Left renal pelvis (tissue), 4 donors: ENCODE measurements at places on chromosomes 11 and 22. TPM values are rescaled to one million over a fixed set of nuclear protein-coding genes. Genes with fewer than 3 reads are reported as not detected.

GRCh38 chr11:122030286-122030685 lies 85.7 kb downstream of the BLID start:
- DNase-seq = no peak

GRCh38 chr22:26442086-26442756 lies 13.2 kb downstream of the ASPHD2 start:
- no peak for DNase-seq

DNA sequence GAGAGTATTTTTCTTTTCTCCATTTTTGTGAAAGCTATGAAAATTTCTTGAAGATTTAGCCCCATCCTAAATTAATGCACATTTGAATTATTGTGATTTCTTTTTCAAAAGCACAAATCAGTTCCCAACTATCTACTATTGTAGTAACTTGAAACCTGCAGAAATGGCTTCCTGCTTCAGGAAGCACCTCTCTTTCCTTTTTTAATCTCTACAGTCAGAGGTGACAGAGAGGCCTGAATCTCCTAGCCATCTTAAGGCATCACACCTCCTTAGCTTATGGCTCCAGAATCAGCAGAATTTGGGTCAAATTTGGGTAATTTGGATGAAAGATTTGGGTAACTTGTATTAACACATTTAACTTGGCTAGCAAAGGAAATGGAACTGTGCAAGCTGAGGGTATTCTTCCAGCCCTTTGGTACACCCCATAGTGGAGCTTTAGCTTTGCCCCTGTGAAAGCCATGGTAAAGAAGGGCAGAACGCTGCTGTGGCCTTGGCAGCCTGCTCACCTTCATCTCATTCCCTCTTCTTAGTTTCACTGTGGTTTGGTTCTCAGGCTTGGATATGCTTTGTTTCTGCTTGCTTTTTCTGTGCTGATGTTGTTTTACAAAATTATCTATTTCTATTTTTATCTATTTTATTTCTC lies 16.2 kb downstream of the TBCEL start:
- DNase-seq = no peak

- no peak for DNase-seq
Observed at GRCh38 chr11:61955422-61956135, 5.4 kb downstream of the BEST1 start.

DNA sequence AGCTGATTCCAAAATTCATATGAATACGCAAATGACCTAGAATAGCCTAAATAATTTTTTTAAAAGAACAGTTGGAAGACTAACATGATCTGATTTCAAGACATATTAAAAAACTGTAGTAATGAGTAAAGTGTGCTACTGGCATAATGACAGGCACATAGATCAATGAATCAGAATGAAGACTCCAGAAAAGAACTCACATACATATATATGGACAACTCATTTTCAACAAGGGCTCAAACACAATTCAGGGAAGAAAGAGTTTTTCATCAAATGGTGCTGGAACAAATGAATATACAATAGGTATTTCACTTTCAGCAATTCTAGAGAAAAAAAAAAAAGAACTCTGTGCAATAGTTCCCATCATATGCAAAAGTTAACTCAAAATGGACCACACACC lies 33.7 kb downstream of the BTBD10 start:
- DNase-seq = no peak

DNA sequence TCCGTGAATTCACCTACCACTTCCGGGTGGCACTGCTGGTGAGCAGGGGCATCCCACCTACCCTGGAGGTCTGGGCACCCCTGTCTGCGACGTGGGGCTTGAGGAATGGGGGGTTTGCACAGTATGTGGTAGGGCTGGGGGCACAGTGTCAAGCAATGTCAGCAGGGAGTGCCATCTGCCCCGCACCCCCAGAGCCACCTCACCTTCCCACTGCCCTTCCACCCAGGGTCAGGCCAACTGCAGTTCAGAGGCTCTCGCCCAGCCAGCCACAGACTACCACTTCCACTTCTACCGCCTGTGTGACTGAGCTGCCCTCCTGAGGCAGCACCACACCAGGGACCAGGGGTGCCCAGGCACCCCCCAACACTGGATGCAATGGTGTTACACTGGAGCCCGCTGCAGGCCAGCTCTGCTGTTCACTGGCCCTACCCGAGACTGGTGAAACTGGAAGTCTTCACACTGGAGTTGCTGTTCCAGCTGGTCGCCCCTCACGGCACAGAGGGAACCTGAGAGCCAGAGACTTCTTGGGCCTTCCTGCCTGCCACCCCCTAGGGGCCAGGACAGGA lies 6.5 kb downstream of the TMEM258 start:
- DNase-seq = no peak

- no peak for DNase-seq
Observed at GRCh38 chr22:27552176-27552575, 249.4 kb downstream of the MN1 start.

DNA sequence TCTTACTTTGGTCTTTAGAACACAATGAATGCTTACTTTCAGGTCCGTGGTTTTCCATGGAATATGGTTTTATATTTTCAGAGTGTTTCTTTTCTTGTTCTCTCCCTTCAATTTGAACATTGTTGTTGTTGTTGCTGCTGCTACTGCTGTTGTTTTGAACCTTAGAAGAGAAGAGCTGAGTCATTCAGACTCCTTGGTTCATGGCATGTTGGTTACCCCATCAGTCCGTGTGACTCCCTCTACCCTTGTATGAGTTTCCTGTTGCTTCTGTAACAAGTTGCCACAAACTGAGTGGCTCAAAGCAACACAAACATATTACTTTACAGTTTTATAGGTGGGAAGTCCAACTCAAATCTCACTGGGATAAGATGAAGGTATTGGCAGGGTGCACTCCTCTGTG lies 511.0 kb downstream of the INSC start:
- DNase-seq = no peak

- DNase-seq = no peak
Observed at GRCh38 chr11:96023275-96023674, 99.4 kb upstream of the MTMR2 start.

- DNase-seq = no peak
Observed at GRCh38 chr22:48536541-48537342, 1290.9 kb downstream of the BRD1 start.

- DNase-seq = no peak
Observed at GRCh38 chr11:19673924-19674729, 38.5 kb upstream of the NAV2 start.

DNA sequence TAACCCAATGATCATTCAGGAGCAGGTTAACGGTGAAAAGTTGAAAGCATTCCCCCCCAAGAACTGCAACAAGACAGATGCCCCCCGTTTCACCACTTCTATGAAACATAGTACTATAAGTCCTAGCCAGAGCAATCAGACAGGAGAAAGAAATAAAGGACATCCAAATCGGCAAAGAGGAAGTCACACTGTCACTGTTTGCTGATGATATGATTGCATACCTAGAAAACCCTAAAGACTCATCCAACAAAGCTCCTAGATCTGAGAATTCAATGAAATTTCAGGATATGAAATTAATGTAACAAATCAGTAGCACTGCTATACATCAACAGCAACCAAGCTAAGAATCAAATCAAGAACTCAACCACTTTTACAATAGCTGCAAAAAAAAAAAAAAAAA lies 32.8 kb downstream of the PIWIL3 start:
- no peak for DNase-seq

GRCh38 chr11:78651923-78652842 lies 77.5 kb upstream of the NARS2 start:
- DNase-seq = no peak

GRCh38 chr11:13720940-13721339 lies 52.5 kb downstream of the FAR1 start:
- DNase-seq = no peak

- DNase-seq = no peak
Observed at GRCh38 chr11:27241311-27242122, 121.5 kb downstream of the CCDC34 start.

GRCh38 chr22:41127451-41127850 lies 35.1 kb downstream of the EP300 start:
- no peak for DNase-seq

DNA sequence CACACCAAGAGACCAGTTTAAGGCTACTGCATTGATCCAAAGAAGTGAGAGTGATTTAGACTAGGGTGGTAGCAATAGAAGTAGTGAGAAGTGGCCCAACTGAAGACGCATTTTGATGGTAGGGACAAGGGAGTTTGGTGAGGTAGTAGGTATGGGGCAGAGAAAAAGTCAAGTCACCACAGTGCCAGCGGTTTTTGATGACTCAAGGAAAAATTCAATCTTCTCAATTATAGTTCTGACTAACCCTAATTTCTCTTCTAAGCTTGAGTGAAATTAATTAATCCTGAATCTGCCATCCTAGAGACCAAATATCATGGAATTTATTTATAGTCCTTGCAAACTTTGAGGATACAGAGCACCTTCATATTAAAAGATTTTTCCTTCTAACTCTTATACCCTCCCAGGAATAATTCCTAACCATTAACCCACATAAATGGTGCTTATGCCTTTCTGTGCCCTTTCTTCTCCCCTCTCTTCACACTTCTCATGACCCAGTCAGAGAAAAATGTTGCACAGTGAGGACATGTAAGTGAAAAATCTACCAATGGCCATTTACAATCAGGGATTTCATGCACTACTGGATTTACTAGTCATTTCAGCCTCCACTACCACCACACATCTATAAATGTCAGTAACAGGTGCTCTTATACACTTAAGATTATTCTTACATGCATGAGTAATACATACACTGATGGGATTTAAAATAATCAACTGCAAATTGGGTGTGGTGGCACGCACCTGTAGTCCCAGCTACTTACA lies 45.9 kb upstream of the ARHGAP32 start:
- no peak for DNase-seq

DNA sequence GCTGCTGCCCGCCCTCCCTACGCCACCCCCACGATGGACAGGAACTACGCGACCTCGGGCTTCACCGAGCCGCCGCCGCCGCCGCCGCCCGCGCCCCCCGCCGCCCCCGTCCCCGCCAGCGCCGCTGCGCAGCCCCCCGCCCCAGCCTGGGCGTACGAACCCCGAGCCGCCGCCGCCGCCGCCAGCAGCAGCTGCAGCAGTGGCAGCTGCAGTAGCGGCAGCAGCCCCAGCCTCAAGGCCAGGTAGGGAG lies 407 bp downstream of the QSER1 start:
- no peak for DNase-seq

GRCh38 chr11:95092549-95093324 lies 3.1 kb downstream of the ENDOD1 start:
- no peak for DNase-seq

DNA sequence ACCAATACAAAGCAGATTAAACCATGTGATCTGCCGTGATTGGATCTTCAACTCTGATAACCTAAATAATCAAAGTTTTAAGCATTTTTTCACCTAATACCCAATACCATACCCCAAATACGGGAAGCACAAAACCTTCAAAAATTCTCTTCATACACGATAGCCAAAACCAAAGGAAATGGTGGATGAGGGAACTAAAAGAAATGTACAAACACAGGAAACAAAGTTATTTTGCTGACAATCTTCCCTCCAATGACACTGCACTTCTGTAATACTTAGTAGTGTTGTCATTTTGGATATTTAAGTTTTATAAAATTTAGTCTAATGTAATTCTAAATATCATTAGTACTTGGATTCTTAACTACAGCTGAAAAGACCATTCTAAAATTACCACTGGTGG lies 27.0 kb downstream of the CSTF3 start:
- no peak for DNase-seq

- DNase-seq = no peak
Observed at GRCh38 chr11:69750875-69751597, 24.1 kb downstream of the FGF4 start.

- DNase-seq = no peak
Observed at GRCh38 chr11:118530180-118530682, 761 bp upstream of the TMEM25 start.

DNA sequence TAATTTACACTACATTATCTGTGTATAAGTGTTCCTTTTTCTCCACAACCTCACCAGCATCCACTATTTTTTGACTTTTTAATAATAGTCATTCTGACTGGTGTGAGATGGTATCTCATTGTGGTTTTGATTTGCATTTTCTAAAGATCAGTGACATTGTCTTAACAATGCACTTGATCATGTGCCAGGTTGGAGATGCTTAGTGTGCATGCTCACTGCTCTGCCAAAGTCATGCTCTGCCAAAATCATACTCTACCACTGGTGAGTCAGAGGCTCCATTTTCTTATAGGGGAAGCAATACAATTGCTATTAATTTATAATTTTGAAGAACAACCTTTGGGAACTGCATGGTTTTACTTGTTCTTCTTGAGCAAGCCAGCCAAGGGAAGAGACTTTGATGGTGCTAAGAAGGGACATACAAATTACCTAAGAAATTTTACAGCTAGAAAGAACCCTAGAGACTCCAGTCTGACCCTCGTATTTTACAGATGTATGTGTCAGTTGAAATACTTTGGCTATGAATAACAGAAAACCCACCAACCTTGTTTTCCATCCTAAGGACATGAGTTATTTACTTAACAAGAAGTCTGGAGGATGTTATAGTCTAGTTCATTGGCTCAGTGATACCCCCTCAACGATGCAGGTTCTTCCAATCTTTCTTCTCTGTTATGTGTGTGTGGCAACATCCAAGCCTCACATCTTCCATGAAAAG lies 368.9 kb downstream of the DDX10 start:
- no peak for DNase-seq

DNA sequence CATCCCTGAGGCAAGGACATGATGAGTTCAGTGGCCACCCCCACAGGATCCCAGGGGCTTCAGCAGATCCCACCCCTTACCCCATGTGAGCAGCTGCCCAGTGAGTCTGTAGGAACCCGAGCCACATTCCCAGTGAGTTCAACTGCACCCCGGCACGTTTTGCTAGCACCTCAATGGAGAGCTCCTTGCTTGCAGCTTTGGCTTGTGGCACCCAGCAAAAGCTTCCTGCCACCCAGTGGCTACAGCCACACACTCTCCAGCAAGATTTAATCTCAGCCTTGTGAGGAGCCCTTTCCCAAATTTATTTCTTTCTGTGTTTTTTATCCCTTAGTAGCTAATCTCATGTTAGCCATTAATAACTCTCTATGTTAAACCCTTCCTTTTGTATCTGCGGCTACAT lies 4.0 kb downstream of the SAA1 start:
- no peak for DNase-seq

GRCh38 chr22:32801537-32802236 lies at the start of gene TIMP3:
Gene TIMP3, plus strand, starts transcription at chr22:32801705. Its CDS starts 297 bp downstream, at chr22:32802002.
- no peak for DNase-seq

- DNase-seq = no peak
Observed at GRCh38 chr22:44736581-44737405, 15.6 kb upstream of the ARHGAP8 start.

GRCh38 chr11:122979815-122980595 lies 1.6 kb downstream of the BSX start:
- no peak for DNase-seq

TM7SF2 gene
- 75.9 TPM for polyA plus RNA-seq

TPST2 gene
- polyA plus RNA-seq = 28.0 TPM

EMID1 gene
- 77.6 TPM for polyA plus RNA-seq

ALDH3B1 gene
- 3.0 TPM for polyA plus RNA-seq

ZFP91 gene
- polyA plus RNA-seq = 63.4 TPM

CD3E gene
- 0.32 TPM for polyA plus RNA-seq

TMEM45B gene
- 29.7 TPM for polyA plus RNA-seq

BAIAP2L2 gene
- 4.2 TPM for polyA plus RNA-seq
